ENCODE measurements at places on chromosomes 2 and 18.
A peak's percentile ranks its signal among the peaks of the same experiment; 100 is the strongest.

- DNase-seq, result no peak
These were observed 131.2 kb upstream of the ERBB4 start for GRCh38 chr2:212669761-212670160.

DNA sequence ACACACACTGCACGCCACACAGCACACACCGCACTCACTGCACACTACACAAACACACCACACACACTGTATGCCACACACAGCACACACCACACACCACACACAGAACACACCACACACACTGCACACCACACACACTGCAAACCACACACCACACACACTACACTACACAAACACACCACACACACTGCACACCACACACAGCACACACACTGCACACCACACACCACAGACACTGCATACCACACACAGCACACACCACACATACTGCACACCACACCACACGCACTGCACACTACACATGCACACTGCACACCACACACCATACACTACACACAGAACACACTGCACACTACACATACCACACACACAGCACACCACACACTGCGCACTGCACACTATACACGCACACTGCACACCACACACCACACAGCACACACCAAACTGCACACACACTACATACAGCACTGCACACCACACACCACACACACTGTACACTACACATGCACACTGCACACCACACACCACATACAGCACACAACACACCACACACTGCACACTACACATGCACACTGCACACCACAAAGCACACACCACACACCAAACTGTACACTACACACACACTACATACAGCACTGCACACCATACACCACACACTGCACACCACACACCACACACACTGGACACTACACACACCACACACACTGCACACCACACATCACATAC lies 59.6 kb downstream of the ASB1 start:
- no peak for DNase-seq

- DNase-seq, result no peak
These were observed 684.7 kb downstream of the EPHA4 start for GRCh38 chr2:220887271-220887870.

- DNase-seq, result peak; percentile 58
These were observed 114.8 kb upstream of the ANKRD30BL start for GRCh38 chr2:132276571-132276981.

- DNase-seq, result no peak
These were observed 104.0 kb downstream of the DNER start for GRCh38 chr2:229610333-229610732.

GRCh38 chr2:99403084-99403483 lies 65.9 kb downstream of the EIF5B start:
- DNase-seq, result no peak

GRCh38 chr2:37091873-37092272 lies 7.6 kb downstream of the GPATCH11 start:
- no peak for DNase-seq

DNA sequence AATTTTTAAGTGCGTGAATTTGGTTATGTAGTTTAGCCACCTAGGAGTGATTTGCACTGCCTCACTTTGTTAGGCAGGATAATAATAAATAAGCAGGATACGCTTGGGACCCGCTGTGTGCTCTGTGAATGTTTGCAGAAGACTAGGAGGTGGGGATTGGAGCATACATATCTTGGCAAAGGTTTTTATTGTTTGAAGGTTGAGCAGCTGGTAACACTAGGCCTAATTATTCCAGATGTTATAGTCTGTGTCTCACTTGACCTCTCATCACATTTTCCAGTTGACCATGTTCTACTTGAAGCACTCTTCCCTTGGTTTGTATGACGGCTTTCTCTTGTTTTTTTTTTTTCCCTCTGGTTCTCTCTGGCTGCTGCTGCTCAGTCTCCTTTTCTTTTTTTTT lies 42.7 kb downstream of the FHOD3 start:
- DNase-seq, result no peak

DNA sequence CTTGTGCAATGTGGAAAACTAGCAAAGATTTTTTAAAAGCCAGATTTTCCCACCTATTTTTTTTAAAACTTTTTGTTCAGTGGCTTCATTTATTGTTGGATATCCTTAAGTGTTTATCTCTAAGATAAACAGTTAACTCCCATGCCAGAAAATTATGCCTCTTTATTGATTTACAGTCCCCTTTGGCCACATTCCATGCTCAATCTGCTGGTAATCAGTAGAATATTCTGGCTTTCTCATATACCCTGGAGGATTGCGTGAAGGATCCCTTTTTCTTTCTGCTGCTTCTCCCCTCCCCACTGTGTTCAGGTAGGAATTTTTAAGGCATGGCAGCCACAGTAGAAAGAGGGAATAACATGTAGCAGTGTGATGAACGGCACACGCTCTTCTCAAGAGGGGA lies 2.6 kb downstream of the GRHL1 start:
- no peak for DNase-seq

DNA sequence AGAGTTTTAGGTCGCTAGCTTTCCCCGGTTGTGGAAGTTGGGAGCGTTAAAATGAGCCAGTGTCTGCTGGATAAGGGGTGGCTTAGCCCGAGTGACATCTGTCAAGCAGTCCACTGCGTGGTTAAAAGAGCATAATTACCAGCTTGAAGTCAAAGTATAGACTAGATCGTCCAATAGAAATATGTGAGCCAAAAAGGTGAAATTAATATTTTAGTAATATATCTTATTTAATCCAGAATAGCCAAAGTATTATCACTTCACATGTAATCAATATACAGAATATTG lies 654 bp downstream of the COMMD1 start:
- DNase-seq, result no peak

DNA sequence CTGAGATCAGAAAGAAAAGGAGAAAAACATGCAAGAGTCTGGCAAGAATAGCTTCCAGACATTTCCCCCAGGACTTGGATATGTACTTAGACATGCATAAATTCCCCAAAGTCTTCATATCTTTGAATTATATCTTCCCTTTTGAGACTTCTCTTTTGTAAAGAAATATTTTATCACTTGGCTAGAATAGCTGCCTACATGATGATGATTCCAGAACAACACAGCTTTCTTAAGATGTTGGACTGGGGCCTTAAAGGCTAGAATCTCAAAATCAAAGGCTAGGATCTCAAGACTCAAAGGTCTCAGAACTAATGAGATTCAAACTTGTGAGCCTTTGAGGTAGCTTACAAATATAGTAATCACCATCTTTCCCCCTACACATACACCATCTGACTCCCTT lies 842.3 kb downstream of the BCL11A start:
- DNase-seq, result no peak

- DNase-seq, result no peak
These were observed 582.6 kb downstream of the NRXN1 start for GRCh38 chr2:50449306-50449705.

GRCh38 chr18:63617049-63617914 lies 26.8 kb downstream of the SERPINB4 start:
- DNase-seq, result no peak

- no peak for DNase-seq
These were observed 24.9 kb upstream of the ACOXL start for GRCh38 chr2:110707386-110707965.

- DNase-seq, result no peak
These were observed 25.3 kb upstream of the BZW1 start for GRCh38 chr2:200786423-200786822.

All from A673 (cell line).